ENCODE measurements at places on chromosomes 12 and 14.

DNA sequence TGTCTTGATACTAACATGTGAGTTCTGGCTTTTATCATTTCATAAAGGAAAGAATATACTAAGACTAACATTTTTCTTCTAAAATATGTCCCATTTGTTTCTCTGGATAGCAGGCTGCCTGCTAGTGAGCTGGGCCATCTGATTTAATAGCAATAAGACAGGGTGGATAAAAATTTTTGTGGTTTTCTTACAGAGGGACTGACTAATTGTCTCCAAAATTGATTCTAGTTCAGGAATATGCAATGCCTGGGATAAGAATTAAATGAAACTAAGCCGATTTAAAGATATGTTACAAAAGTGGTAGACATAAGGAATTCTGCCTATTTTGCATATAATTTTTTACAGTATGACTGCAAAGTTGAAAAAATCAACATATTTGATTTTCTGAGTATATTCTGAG lies 252.9 kb upstream of the NAV3 start:
- no peak for DNase-seq

- DNase-seq: no peak
These were observed 62.2 kb upstream of the OR4E1 start for GRCh38 chr14:21735639-21736307.

DNA sequence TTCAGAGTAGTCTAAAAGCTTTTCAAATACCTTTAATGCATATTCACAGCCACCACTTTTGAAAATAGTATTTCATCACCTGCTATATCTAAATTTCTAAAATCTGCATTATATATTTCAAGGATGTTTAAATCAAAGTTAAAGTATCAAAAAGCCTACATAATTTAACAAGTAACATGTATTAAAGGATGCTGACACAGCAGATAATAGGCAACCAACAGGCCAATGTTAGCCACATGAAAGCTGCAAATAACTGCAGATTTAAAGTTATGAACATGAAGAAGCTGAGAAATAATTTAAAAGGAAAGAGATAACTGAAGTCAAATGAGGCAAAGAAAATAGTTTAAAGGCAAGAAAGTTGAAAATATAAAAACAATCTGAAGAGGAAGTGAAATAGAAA lies 39.8 kb upstream of the NELL2 start:
- DNase-seq: no peak

DNA sequence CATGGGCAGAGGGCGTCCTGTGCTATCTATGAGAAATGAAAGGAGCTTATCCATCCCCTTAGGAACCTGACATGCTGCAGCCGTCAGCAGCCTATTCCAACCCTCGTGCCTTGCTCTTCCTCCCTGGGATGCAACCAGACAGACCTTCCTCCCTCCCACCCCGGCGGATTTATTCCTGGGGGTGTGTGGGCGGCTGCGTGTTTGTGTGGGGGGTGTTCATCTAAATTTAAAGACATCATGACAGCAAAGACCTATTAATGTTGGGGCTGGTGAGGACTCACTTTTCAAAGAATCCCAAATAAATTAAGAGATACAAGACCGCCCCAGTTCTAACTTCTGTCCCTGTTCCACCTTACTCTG lies 52.0 kb downstream of the WSCD2 start:
- DNase-seq: no peak

DNA sequence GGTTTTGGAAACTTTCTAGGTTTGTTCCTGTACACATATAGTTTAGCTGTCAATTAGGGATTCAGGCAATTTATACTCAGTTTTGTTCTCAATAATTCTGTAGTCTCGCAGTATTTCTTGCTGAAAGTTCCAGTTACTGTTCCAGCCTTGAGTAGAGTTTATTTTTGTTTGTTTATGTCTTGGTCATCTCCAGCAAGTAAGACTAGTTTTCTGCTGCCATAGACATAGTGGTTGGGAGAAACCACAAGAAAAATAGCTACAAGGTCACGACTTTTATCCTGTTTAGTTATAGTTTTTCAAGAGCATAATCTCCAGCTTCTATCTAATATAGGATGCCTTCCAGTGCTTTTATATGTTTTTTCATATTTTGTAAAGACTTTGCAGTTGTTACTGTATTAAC lies 99.6 kb upstream of the FOXG1 start:
- no peak for DNase-seq

- DNase-seq: no peak
These were observed 57.8 kb upstream of the MAX start for GRCh38 chr14:65160091-65160490.

GRCh38 chr12:14910090-14910915 lies 24.6 kb upstream of the MGP start:
- peak; percentile 9 for DNase-seq

GRCh38 chr14:31080484-31080883 lies 54.3 kb upstream of the STRN3 start:
- no peak for DNase-seq

DNA sequence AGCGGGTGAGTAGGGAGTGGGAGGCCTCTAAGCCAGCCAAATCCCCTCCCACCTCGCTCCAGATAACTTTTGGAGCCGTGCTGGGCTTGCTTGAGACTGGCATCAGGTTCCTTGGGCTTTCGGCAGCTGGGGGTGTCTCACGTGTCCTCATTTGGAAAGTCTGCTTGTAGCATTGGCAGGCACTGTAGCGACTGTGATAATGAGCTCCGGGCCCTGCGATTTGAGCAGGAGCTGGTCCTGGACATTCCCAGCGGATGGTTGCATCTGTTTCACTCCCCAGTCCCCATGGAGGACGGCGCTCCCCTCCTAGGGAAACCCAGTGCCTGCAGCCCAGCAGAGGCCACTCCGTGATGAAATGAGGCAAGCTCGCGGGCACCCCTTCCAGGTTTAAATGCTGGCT lies 49.4 kb downstream of the DGLUCY start:
- no peak for DNase-seq

- no peak for DNase-seq
These were observed 102.8 kb downstream of the SLC16A7 start for GRCh38 chr12:59698600-59698999.

DNA sequence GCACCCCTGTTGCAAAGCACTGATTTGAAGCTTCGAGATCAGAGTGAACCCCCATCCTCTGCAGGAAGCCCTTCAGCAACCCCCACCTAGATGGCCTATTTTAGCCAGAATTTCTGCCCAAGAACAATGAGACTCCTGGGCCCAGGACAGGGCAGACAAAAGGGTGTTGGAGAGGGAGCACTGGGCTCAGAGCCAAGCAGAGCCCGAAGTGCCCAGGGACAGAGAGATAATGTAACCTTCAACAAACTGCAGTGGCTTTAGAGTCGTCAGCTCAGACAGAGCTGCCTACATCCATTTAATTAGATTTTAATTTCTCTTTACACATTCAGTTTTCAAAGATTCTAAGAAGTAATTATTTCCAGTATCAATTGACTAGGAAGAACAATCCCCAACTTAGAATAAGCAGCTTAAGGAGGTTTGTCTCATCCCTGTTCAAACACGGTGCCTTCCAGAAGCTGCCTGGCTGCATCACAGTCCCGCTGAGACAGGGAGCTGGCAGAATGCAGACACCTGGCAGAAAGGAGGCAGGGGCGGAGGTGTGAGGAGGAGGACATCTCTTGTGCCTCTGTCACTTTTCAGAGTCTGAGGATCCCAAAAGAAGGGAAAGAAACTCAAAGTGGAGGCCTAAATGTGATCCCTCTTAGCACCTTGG lies 504.9 kb upstream of the CCDC196 start:
- no peak for DNase-seq

GRCh38 chr12:32589165-32589865 lies 89.8 kb upstream of the DNM1L start:
- DNase-seq: no peak

GRCh38 chr12:113373440-113373839 lies 15.1 kb downstream of the PLBD2 start:
- DNase-seq: no peak

DNA sequence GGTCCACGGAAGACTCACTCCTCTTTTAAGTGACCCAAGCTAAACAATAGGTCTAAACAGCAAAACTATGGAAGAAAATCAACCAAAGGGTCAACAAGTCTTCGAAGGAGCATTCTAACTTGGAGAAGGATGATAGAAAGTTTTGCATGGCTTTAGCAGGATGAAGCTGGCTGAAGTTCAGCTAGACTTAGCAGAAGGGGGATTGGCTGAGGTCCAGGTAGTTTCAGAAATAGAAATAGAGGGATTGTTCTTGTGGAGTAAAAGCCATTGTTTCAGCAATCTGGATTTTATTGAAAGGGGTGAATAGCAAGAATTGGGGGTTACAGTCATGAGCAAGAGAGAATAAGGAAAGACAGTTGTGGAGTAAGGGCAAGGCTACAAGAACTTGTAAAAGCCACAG lies 84.7 kb upstream of the TSPAN8 start:
- DNase-seq: no peak

- DNase-seq: no peak
These were observed 584 bp upstream of the RFX4 start for GRCh38 chr12:106582249-106582591.

- DNase-seq: no peak
These were observed 1276.6 kb upstream of the FLRT2 start for GRCh38 chr14:84253326-84253725.

GRCh38 chr14:76323331-76324050 lies 52.4 kb upstream of the ESRRB start:
- no peak for DNase-seq
